ENCODE measurements at places on chromosomes 11 and 22.

GRCh38 chr22:28955817-28956216 is 72.4 kb downstream of the ZNRF3 start:
- DNase-seq: peak; percentile 88

GRCh38 chr11:28699701-28700100 is 591.5 kb downstream of the METTL15 start:
- DNase-seq: no peak

GRCh38 chr11:62048100-62048499 is 75.7 kb upstream of the INCENP start:
- no peak for DNase-seq

- DNase-seq: peak; percentile 33
These were observed 22.1 kb downstream of the FLI1 start for GRCh38 chr11:128715691-128716561.

GRCh38 chr22:40594924-40595323 is 41.6 kb downstream of the MRTFA start:
- DNase-seq: no peak

DNA sequence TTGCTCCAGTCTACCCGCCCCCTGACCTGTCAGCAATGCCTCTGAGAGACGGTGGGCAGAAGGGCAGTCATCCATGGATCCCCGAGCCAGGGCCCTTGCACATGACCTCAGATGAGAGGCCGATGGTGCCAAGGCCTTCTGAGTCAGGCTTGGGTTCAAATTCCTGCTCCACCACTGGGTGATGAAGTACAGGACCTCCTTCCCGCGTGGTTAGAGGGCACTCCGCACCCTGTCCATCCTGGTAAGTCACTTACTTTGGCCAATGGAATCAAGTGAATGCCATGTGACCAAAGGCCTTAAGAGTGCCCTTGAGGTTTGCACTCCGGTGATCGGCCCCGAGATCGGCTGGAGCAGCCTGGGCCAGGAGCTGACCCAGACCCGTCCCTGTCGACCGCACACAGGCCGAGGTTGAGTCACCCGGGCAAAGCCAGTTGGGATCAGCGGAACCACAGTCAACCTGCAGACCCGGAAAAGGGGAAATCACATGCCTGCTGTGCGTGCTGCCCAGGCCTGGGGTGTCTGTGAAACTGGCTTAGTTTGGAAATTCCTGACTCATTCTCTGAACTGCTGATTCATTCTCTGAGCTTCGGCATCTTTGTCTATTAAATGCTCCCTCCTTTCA is 48.9 kb downstream of the RTL6 start:
- no peak for DNase-seq

GRCh38 chr22:49983148-49984042 is 22.8 kb downstream of the PIM3 start:
- DNase-seq: peak; percentile 47

DNA sequence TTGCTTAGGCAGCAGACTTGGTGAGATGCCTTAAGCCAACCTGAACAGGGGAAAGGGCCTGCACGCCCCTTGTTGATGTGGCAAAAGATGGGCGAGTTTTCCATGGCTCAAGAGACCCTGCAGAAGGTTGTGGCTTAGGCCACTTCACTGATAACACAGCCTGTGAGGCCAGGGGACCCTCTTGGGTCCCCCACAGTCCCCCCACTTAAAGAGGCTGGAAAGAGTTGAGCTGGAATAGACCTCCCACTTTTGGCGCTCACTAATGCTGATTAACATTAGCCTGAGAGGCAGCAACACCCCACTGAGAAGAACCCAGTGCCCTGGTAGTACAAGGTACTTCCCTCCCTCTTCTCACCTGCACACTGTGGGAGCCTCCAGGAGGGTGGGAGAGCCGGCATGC is 107.5 kb downstream of the TRIM29 start:
- no peak for DNase-seq

DNA sequence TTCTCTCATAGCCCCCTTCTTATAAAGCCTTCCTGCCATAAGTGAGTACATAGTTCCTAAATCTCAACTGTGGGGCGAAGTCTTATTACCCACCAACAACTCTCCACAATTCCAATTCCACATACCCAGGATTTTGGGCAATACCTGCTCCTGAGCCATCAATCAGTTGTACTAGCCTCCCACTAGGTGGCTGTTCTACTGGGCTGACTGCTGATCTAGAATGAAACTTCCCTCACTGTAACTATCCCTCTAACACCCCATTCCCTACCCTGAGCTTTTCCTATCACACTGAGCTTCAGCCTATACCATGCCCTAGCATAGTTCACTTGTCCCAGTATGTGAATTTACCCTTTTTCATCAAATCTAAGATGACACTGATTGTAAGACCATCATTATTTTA is 52.5 kb downstream of the RRAS2 start:
- no peak for DNase-seq

GRCh38 chr11:9675691-9676090 is 11.8 kb downstream of the SWAP70 start:
- DNase-seq: no peak

Data from stimulated activated CD4-positive, alpha-beta T cell treated with anti-CD3 and anti-CD28 coated beads, Interleukin-15, amount 100 ng/mL, for 24 hours (primary cell).